ENCODE measurements at places on chromosomes 12 and 14. TPM values are rescaled to one million over a fixed set of nuclear protein-coding genes. Genes with fewer than 3 reads are reported as not detected.

DNA sequence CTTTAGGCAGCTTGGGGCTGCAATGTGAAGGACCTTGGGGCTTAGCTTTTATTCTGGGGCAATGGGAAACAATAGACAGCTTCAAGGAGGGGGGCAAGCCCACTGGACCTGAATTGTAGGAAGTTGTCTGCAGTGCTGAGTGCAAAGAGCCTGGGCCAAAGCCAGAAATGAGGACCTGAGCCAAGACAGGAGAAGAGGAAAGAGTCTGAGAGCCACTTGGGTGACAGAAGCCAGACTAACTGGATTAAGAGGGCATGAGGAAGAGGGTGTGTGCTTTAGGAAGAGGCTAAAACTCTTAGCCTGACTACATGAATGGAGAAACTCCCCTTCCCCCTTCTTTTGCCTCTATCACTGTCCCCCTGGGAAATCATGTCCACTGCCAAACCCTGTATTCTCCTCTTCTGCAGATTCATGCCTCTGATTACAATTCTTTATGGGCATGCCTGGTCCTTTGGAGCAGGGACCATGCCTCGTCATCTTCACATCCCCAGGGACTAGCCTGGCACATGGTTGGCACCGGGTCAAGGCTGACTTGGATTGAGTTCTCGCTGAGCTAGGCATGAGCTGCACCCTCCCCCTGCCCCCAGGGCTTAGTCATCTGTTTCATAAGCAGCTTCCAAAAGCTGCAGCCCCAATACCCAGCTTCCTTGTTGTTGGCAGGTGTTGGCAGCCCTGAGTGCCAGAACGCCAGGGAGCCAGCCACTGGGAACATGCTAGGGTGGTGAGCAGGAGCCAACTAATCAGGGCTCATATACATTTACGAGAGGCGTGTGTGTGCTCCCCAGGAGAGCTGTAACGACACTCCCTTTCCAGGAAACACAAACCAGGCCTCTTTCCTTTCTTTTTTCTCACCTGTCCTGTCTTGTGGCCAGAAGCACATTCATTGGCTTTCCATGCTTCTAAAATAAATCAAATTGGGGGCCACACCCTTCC, 27.7 kb upstream of the JDP2 start:
- peak; percentile 44 for DNase-seq

DNA sequence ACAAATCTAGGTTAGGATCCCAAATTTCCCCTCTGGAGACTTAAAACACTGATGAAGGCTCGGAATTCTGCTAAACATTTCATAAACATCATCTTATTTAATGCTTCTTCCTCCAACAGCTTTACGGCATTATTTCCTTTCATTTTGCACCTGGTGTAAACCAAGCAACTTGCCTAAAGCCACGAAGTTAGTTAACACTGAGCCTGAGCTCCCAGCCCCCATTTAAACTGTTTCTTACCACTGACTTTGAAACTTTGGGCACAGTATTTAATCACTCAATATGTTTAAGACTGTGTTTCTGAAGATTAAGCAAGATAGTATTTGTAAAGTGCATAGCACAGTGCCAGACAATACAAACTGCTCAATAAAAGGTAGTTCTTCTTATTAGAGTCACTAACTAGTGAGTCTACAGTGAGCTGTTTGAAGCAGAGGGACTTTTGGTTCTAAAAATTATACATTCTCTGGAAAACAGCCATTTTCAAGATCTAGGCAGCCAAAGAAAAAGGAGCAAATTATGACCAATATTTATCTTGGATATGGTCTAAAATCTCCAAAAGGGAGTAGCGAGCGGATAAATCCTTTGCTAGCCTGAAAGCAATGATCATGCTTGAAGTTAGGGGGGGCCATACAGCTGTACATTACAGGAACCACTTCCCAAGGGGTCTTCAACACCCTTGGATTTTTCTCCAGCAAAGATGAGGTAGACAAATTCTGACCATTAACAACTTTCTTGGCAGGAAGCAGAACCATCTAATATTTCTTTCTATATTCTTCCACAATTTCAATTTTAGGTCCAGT, 4.0 kb downstream of the EGLN3 start:
- no peak for DNase-seq

- DNase-seq: no peak
Observed at GRCh38 chr14:55957950-55958349, 160.3 kb upstream of the PELI2 start.

GRCh38 chr14:56515739-56516138, 63.9 kb upstream of the TMEM260 start:
- no peak for DNase-seq

DNA sequence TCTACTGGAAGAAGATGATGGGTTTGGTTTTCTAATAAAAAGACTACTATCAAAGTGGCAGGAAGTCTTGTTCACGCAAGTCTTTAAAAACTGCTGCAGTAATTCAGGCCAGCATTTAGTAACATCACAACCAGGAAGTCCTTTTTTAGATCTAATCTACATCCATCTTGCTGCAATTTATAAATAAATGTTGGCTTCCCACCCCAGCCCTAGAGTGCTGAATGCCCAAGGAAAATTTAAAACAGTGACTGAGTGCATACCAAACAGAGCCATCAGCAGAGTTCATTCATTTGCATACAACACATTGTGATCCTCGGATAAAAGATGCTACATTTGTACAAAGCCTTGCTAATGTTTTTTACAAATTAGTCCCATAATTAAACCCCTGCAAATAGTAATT, 72.1 kb downstream of the PHLDA1 start:
- no peak for DNase-seq

DNA sequence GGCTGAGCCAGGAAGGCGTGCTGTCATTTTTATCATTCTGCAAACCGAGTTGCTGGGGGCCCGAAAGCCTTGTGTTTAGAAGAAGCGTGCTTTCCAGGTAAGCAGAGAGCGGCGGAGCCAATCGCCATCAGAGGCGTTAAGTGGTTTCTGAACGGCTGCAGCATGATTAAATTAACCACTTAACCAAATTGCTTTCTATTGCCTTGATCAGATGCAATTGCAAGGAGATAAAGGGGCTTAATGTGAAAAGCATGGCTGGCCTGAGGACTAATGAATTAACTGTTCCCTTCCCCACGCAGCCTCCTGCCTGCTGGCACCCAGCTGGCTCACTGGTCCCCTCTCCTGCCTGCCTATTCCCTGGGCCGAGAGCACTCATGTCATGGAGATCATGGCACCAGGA, 36.6 kb upstream of the CHGA start:
- no peak for DNase-seq

GRCh38 chr14:103830511-103831270, 16.7 kb downstream of the PPP1R13B start:
- no peak for DNase-seq

DNA sequence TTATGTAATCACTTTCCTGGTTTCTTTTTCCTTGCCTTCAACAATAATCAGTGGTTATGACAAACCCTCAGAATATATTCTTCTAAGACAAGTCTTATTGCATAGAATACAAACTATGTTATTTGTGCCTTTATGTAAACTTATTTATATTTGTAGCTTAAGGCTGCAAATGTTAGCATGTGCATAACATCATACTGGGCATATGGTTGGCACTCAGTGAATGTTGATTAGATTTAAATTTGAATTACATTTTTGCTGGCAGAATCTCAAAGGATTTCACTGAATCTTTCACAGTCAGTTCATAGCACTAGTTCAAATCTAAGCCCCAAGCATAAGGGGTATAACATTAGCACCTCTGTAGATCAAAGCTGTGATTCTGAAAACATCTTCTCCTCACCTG, 113.2 kb upstream of the AEBP2 start:
- no peak for DNase-seq

DNA sequence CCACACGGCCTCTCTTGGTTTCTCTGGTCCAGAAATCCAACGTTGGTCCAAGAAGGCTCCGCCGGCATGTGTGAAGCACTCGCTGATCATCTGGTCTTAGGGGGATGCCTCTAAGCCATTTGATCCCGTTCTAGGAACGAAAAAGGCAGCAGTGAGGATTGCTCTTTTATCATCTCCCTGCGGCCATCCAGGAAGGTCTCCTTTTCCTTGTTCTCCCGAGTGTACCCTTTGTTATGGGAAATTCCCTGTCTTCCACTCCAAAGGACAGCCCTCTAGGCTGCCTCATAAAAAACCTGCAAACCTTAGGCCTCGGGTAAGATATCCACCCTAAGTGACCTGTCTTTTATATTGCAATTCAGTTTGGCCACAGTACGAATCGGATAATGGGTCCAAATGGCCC, 85.8 kb downstream of the TMTC3 start:
- DNase-seq: no peak

DNA sequence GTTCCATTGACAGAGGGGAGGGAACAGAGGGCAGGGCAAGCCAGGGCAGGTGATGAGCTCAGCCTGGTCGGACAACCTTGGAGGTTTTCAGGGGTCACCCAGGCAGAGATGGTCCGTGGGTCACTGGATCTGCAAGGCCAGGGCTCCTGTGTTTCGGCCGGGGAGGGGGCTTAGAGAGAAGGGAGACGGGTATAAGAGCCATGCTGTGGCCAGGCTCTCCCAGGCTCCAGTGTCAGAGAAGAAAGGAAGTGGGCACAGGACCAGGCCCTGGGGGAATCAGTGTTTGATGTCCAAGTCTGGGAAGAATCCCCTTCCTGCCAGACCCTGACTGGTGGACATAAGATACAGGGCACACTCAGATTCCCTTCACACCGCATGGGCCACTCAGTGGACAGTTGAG, 36.9 kb downstream of the DIO3 start:
- no peak for DNase-seq

DNA sequence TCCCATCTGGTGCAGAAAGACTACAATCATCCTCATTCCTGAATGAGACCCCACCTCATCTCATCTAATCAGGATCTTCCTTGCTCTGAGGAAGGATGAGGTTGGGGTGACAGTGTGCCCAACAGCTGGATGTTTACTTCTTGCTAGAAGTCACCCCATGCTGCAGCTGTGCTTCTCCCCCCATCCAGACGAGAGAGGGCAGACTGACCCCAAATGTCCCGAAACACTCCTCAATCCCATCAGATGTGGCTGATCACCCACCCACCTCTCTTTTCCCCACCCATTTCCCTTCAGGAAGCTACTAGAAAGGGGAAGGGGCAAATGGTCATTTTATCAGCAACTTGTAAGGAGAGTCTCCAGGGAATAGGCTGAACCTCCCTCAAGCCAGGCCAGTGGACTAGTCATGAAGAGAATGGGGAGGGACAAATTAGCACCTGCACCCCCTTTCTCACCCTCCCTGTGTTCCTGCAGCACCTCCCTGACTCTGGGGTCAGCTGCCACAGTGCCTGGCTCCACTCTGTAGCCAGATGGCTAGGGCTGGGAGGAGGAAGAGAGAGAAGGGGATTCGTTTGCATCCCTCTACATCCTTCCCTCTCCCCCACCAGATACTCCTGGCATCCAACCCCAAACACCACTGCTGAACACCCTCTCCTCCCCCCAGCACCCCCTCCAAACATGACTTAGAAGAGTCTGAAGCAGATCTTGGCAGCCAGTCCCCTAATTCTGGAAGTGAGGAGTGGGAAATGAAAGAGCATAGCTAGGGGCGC, 2.8 kb upstream of the BAZ2A start:
- DNase-seq: no peak

- peak; percentile 70 for DNase-seq
Observed at GRCh38 chr12:58509116-58509885, 411.0 kb downstream of the LRIG3 start.

DNA sequence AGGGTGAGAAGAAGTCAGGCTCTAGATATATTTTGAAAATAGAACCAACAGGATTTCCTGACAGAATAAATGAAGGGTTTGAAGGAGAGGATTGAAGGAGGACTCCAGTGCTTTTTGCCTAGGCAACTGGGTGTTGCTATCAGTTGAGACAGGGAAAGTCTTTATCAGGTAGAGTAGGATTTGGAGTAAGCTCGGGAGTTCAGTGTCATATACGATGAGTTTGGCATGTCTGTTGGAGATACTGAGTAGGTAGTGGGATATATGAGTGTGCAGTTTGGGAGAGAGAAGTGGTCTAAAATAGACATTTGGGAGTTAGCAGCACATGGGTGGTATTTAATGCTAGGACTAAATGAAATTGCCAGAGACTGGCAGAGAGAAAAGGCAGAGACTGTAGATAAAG, 141.2 kb downstream of the SAMD4A start:
- no peak for DNase-seq

SERPINA9 gene
- total RNA-seq: not detected

STX2 gene
- total RNA-seq: 36.3 TPM

INHBC gene
- not detected for total RNA-seq

LYZ gene
- total RNA-seq: not detected

SNRNP35 gene
- total RNA-seq: 33.8 TPM

HOXC11 gene
- 0.42 TPM for total RNA-seq

TSHR gene
- not detected for total RNA-seq

All from NCI-H460 (cell line).